ENCODE measurements at places on chromosomes 16 and 17.

- no peak for DNase-seq
These were observed 6.4 kb downstream of the NGFR start for GRCh38 chr17:49501496-49501895.

- no peak for DNase-seq
These were observed 25.0 kb downstream of the FOXK2 start for GRCh38 chr17:82544431-82545070.

DNA sequence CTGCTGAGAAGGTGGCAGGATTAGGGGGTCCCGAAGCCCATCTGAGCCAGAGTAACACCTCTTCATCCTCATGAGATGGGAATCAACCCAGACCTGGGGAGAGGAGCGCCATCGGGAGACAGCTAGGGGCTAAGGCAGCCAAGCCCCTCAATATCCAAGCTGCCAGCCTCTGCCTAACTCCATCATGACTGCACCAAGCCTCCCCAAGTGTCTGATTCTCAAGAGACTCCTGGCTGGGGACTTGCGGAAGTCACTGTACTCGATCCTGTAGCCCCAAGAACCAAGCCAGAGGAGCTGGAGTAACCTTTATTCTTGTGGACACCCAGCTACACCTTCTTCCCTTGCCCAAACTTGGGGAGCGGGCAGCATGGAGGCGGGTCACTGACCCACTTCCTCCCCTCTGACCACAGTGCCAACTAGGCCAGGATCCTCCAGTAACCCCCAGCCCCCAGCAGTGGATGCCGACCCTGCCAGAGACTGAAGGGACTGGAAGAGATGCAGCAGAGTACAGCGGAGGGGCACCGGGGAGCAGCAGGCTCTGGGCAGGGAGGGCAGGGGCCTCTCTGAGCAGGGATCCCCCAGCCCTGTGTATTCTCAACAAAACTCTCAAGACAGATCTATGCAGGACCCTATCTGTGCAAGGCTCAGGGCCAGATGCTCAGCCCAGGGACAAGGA is 13.3 kb downstream of the HDAC5 start:
- DNase-seq, result no peak

DNA sequence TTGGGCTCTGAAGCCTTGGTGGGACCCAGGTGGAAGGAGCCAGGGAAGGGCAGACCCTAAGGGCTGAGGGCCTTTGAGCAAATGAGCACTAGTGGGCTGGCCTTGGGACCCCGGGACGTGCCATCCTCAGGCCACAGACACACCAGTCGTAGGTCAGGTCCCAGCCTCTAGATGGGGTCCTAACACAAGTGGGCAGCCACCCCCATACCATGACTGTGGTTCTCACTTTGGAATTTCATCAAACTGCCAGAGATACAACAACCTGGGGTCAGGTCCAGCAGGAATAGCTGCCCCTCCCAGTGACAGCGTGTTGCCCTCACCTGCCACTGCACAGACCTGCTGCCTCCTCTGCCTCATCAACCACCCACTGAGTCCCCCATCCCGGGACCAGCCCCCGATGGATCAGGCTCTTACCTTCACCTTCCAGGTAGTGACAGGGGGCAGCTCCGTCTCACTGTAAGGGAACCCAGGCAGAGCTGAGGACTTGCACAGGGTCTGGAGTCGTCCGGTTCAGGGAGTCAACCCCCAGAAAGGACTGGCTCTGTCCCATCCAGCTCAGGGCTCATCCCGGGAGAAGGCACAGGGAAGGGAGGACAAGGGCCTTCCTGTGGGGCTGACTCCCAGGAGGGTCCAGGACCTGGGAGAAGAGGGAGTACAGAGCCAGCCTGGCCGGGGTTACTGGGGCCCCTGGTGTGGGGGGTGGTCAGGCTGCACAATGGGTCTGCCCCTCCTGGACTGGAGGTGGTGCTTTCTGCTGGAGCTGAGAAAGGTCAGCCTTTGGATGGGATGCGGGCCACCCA is 40.0 kb downstream of the LGALS9 start:
- DNase-seq, result no peak

GRCh38 chr17:3998436-3998835 is 34.2 kb upstream of the ATP2A3 start:
- DNase-seq, result no peak
